HuH-7 (cell line): ENCODE measurements at places on chromosomes 1 and 21.

DNA sequence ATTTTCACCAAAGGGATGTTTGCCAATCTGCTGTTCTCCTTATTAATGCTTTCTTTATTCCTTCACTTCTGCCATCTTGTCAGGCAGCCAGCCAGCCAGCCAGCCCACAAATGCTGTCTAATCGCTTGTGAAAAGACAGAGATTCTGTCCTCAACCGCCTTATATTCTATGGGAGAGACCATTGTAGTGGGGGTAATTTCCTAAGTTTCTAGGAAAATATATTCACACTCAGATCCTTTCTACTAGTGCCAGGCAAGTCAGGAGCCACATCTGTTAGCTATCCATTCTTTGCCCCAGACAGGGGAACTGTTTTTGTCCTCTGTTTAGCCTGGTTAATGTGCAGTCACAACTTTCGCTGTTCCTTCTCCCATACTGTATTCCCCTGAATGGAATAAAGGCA lies 1023.1 kb downstream of the ADGRL2 start:
- DNase-seq = no peak

DNA sequence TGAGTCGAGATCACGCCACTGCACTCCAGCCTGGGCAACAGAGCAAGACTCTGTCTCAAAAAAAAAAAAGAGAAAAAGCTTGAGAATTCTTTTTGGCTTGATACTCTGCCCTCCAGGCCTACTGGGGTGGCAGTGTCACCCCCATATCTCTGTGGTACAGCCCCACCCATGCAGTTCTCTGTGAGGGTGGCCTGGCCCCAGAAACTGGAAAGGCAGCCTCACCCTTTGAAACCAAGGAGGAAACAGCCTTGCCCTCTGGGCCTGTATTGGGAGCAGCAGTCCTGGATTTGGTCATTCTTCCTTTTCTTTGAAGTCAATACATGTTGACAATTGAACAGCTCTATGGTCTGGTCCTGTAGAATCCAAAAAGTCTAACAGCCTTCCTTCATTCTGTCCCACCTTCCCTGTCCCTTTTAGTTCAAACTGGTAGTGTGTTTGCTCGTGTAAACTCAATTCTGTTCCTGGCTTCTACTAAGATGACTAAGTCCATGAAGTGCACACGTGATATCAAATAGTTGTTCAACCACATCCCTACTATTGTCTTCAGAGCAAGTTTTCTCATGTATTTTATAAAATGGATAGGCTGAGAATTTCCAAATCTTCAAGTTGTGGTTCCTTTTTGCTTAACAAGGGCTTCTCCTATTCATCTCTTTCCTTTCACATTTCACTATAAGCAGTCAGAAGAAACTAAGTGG lies 13.2 kb downstream of the ST7L start:
- DNase-seq = no peak

DNA sequence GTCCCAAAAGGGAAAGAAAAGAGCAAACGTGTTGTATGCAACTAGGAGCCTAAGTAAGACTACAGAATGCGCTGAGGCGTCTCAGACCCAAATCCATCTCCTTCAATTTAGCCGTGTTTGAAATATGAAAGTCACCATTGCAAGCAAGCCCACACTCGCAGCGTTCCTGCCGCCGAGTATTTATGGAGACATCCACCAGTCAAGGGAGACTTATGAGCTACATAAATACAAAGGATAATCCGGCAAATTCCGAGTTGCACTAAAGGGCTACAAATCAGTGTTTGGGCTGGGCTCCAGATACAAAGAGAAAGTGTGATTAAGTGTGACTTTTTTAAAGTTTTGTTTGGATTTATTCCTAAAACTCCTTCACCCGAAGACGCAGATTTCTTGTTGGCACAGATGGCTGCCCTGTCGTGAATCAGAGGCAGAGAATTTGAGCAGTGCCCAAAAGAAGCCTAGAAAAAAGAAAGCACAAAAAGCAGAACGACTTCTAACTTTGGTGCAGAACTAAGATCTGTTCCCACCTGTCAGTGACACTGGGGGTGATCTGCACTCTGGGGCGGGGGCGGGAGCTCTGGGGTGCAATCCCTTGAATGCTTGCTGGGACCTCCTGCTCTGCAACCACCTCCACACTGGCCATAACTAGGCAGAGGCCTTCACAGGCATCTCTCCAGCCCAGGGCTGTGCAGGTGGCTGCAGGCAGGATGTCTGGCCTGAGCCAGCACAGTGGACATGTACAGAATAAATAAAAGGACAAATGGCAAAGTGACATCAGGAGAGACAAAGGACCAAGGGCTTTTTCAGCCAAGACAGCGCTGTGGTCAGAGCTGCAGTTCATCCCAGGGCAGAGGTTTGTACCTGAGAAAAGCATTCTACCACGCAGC lies 489.7 kb downstream of the NPHP4 start:
- DNase-seq = no peak

GRCh38 chr1:15678578-15678977 lies 5.5 kb upstream of the PLEKHM2 start:
- no peak for DNase-seq

DNA sequence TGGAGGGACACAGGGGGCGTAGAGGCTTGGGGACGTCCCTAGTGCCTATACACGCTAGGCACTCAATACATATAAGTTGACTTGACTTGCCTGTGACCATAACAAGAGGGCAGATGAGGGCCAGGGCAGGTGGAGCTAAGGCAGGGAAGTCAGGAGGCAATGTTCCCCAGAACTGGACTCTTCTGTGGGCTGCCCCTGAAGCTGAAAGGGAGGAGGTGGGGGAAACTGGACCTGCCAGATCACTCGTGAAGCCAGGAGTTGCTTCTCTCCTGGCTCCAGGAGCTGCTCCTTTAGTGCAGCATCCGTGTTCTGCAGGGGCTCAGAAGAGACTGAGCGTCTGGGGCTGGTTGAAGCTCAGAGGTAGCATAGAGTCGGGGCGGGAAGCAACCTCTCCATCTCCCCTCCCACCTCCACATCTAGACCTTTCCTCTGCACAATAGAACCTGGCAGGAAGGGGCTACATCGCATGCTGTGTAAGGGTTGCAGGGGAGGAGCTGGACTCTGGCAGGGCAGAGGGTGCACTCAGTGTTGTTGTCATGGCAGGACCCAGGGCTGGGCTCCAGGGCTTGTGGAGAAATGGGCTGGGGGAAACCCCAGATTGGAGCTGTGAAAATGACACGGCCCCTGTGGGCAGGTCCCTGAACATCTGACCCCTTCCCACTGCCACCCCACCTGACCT lies 2.9 kb upstream of the SEMA4A start:
- DNase-seq = no peak

GRCh38 chr1:27588256-27589232 lies 15.4 kb downstream of the AHDC1 start:
- DNase-seq = no peak

GRCh38 chr1:81220614-81221071 lies 580.1 kb upstream of the ADGRL2 start:
- DNase-seq = no peak

GRCh38 chr1:220892997-220893700 lies 13.9 kb downstream of the HLX start:
- DNase-seq = no peak

DNA sequence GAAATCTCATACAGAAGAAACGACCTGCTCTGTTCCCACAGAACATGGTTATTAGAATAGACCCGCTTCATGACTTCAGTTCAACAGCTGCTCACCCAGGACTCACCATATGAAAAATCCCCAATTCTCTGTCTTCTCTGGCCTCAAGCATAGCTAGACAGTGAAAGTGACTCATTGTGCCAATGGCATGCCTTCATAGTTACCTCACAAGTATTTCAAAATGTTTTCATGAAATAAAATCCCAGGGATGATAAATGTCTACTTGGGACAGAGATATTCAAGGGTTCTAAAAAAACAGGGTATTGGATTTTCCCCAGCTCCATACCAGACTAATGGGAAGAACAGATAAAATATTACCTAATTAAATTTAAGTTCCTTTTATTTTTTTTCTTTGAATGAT lies 82.3 kb downstream of the NOTCH2 start:
- DNase-seq = no peak

- no peak for DNase-seq
Observed at GRCh38 chr1:92583821-92584760, 97.4 kb upstream of the GFI1 start.

GRCh38 chr21:39315603-39316445 lies 2.4 kb upstream of the BRWD1 start:
- no peak for DNase-seq

DNA sequence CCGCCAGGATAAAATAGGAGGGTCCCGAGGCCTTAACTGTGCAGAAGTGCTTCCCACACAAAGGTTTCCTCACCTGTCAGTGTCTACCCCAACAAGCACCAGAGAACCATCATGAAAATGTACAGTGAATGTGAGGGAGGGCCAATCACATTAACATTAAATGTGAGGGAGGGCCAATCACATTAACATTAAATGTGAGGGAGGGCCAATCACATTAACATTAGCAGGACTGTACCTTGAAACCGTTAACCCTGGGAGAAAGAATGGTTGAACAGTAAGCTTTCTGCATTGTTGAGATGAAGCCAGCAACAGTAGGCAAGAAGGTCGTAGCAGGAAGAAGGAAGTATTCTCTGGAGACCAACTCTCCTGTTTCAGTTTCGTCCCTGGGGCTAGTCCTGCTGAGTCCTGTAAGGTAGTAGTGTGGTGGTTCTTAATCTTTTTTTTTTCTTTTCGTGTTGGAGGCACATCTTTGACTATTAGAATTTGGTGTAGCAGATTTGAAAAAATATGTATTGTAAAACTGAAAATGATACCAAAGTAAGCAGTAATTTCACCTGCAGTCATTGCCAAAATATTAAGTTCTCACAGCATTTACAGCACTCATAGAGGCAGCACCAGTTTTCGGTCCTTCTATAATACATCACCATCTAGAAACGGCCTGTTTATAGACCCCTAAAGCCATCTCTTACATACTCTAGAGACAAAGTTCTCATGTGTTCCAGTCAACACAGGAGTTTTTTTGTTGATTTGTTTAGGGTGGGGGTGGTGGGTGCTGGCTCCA lies 98.6 kb upstream of the PPP2R5A start:
- DNase-seq = no peak

GRCh38 chr1:41448821-41449220 lies 35.7 kb downstream of the EDN2 start:
- no peak for DNase-seq

- no peak for DNase-seq
Observed at GRCh38 chr1:89953131-89953626, 41.7 kb upstream of the ZNF326 start.

DNA sequence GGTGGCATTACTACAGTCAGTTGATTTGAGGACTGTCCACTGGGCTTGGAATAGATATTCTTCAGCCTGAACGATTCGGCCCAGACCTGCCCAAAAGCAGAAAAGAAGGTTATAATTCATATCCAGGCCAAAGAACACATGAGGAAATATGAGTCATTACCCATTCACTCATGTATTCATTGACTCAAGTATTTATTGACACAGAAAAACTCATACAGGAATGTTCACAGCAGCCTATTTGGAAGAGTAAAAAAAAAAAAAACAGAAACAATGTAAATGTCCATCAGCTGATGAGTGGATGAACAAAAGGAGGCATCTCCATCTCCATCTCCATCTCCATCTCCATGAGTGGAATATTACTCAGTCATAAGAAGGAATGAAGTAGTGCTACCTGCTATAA lies 15.9 kb downstream of the ZMYND12 start:
- DNase-seq = no peak

DNA sequence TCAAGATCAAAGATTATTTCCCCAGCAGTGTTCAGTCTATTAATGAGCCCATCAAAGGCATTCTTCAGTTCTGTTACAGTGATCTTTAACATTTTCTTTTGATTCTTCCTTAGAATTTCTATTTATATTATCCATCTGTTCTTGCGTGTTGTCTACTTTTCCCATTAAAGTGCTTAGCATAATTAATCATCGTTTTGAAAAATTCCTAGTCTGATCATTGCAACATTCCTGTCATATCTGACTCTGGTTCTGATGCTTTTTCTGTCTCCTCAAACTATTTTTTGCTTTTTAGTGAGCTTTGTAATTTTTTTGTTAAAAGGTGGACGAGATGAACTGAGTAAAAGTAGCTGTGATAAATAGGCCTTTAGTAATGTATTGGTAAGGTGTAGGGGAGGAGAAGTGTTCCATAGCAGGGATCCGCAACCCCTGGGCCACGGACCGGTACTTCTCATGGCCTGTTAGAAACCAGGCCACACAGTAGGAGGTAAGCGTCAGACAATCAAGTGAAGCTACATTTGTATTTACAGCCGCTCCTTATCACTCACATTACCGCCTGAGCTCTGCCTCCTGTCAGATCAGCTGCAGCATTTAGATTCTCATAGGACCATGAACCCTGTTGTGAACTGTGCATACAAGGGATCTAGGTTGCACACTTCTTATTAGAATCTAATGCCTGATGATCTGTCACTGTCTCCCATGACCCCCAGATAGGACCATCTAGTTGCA lies 163.3 kb downstream of the PIK3R3 start:
- DNase-seq = no peak

GRCh38 chr1:221165839-221166500 lies 286.7 kb downstream of the HLX start:
- DNase-seq = no peak

GRCh38 chr1:41742219-41742618 lies 176.5 kb downstream of the HIVEP3 start:
- no peak for DNase-seq

GRCh38 chr1:82392513-82392912 lies 591.8 kb downstream of the ADGRL2 start:
- no peak for DNase-seq

GRCh38 chr1:51697166-51697565 lies 80.3 kb downstream of the OSBPL9 start:
- DNase-seq = no peak

DNA sequence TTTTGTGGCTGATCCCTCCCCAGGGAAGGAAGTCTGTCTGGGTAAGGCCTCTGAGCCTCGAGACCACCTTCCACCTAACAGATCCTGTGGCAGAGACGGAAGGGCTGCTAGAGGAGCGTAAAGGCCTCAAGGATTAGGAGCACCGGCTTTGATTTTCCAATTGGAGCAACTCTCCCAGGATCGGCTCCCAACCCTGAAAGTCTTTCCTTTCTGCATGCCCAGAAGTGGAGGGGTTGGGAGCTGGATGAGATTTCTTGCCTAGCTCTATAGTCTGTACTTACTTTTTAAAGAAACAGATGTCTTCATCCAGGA lies 41.4 kb downstream of the ELK4 start:
- DNase-seq = no peak

GRCh38 chr1:41558761-41559171 lies 74.3 kb upstream of the EDN2 start:
- no peak for DNase-seq

GRCh38 chr1:8789314-8790214 lies 27.9 kb downstream of the RERE start:
- DNase-seq = no peak

- DNase-seq = no peak
Observed at GRCh38 chr1:85278853-85279314, 2.5 kb upstream of the BCL10 start.

DNA sequence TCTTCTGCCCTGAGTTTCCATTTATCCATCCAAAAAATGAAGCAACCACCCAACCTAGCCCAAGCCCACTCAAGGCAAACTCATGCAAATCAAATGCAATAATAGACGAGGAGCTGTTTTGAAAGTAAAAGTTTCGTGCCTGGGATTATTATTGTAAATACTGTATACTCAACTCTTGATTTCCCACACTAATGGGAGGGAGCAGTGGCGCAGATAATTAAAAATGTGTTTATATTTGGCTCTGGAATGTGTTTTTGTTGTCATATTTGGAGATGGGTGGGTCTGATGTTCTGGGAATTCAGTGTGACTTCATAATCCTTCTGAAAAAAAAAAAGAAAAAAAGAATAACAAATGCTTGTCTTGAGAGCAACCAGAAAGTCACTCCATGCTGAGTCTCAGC lies 52.5 kb downstream of the KLHDC7A start:
- DNase-seq = no peak

- no peak for DNase-seq
Observed at GRCh38 chr1:237416924-237417655, 375.1 kb downstream of the RYR2 start.
